NCI-H187 (cell line): ENCODE measurements at places on chromosomes 2 and 18.

- DNase-seq: no peak
Measured at GRCh38 chr2:37632310-37632709, 39.1 kb downstream of the CDC42EP3 start.

DNA sequence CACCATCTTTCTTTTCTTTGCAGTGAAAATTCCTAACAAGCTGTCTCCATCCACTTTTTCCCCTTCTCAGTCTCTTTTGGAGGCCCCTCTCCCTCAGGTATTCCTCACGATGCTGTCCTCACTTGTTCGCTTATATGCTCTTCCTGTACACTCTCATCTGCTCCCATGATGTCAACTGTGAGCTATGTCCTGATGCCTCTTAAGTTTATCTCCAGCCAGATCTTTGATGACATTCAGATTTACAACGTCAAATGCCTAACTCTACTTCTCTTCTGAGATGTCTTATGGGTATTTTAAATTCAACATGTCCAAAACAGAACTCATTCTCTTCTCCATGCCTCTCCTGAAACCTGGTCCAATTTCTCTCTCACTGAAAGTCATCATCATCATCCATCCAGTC, 55.1 kb upstream of the SERTAD2 start:
- DNase-seq: no peak

GRCh38 chr2:27573452-27573851, 9.4 kb upstream of the ZNF512 start:
- DNase-seq: no peak

DNA sequence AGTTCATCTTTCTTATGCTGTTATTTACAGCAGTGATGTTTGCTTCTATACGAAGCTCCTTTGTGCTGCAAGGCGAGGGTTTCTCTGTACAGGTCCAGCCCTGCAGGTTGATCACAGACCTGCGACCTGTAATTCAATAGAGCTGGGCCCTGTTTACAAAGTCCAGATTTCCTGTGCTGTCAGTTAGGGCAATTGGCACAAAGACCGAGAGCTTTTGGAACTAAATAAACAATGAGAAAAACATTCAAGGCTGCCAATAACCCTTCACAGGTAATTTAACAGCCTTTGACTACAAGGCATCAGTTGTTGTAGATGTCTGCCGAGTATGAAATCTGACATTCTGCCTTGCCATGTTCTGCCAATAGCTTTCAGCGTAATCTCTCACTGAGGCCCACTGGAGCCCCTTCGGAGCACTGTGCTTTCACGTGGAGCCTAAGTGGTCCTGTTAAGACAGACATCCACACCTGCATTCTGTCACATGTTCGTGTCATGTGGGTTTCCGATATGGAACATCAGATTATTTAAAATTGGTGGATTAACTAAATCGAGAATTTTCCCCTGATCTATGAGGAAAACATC, 232.5 kb downstream of the PTGR3 start:
- DNase-seq: no peak

DNA sequence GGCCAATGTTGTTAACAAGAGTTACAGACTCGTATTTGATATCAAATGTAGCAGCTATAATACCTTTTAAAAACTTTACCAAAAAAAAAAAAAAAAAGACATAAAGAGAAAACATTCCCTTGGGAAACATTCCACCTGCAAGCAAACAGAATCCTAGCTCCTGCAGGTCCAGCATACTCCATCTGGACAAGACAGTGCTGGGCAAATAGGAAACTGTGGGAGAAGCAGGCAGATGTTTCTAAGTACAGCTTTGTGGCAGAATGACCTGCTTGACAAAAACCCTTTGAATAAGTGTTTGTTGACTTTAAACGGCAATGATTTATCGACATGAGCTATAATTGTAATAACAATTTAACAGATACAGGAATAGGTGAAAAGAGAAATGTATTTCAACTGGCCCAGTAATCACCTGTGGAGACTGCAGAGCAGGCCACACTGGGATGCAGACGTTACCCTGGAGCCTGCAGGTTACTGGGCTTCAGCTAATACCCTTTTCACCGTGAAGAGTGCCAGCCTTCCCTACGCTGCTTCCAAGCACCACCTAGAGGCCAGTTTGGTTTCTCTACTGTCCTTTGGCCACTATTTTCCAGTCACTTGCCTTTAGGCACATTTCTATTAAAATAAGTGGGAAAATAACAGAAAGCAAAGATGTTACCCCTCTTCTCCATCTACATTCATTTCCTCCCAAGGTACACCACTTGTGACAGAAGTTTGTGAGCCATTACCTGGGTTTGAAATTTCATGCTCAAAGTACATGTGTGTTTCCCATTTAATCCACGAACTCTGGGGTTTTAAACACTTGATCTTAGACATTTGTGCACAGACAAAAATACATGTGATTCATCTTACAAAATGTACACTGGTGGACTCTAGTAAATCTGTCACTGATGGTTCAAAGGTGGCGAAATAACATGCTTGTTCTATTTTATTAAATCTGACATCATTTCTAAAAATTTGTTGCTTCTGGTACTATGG, 96.9 kb upstream of the ZNF397 start:
- peak; percentile 48 for DNase-seq

GRCh38 chr2:42045848-42046748, 1.7 kb upstream of the PKDCC start:
- no peak for DNase-seq

- no peak for DNase-seq
Measured at GRCh38 chr2:61356261-61356957, 114.5 kb downstream of the USP34 start.

- DNase-seq: no peak
Measured at GRCh38 chr2:192655916-192656315, 461.2 kb upstream of the TMEFF2 start.

DNA sequence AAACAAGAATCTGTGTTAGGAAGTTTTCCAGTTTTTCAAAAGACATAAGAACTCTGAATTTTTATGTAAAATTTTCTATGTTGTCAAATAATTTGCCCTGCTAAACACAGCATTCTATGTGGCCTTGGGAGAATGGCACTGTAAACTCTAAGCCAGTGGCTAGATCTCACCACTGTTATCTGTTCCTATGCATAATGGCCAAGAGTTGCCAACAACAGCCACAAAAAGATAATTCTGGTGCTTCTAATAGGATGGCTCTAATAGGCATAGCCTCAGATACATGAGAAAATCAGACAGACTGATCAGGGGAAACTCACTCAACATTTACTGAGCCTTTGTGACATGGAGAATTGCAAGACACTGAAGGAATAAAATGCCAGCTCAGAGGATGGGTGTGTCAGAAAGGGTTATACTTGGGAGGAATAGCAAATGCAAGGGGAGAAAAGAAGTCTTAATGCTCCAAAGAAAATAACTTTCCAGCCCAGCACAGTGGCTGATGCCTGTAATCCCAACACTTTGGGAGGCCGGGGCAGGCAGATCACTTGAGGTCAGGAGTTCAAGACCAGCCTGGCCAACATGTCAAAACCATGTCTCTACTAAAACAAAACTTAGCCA, 63.7 kb downstream of the COBLL1 start:
- no peak for DNase-seq

GRCh38 chr2:176202491-176202890, 14.0 kb downstream of the HOXD1 start:
- DNase-seq: no peak

GRCh38 chr2:8416849-8417832, 264.7 kb upstream of the ID2 start:
- no peak for DNase-seq

- no peak for DNase-seq
Measured at GRCh38 chr2:175161-175786, 88.6 kb downstream of the SH3YL1 start.

DNA sequence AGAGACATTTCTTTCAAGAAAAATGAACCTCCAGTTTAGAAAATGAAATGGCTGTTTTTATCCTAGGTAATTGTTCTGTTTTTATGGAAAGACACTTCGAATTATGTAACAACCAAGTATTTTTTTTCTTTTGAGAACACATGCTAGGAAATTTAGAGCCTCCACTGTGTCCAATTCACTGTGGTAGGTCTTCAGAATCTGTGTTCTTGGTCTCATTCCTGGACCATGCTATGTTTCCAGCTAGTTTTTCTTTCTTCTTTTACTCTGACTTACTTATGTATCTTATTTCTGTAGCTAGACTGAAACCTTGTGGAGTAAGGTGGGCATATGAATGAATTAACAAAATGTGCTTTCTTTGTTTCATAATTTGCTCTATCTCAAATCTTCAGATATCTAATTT, 391.7 kb upstream of the KLHL29 start:
- no peak for DNase-seq

DNA sequence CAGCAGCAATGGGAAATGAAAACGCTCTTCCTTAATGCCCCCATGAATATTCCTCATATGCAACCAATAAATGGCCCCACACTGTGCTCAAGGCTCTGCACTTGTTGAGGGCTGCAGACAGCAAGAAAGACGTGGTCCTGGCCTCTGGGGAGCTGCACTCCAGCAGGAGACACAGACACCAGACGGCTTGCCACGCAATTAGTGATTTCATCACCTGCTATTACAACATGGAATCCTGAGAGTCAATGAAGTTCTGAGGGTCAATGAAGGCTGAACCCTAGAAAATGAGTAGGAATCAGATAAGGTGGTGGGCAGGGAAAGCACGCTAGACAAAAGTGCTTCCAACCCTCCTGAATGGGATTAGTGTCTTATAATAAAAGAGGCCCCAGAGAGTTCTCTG, 18.9 kb downstream of the CREG2 start:
- no peak for DNase-seq

DNA sequence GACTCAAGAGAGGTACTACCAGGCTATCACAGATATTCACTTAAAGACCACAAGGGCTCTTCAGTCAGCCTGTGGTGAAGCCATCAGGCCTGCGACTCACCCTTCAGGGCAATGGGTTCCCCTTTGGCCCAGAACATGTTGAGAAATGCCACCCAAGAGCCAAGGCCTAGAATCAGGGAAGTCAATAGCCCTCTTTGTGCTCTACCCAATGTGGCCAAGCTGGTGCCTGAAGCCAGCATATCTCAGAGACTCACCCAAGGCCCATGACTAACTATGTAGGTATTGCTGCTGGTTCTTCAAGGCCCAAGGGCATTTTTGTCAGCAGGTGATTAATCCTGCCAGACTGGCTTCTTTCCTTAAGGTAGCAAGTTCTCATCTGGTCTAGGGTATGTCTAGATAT, 338.9 kb upstream of the SETBP1 start:
- DNase-seq: no peak

GRCh38 chr2:85327160-85327821, 498 bp downstream of the TGOLN2 start:
- no peak for DNase-seq
